ENCODE measurements at places on chromosomes 12 and 14.

- no peak for DNase-seq
These were observed 131.9 kb downstream of the HMGA2 start for GRCh38 chr12:65956056-65956738.

GRCh38 chr14:46451800-46452199, 199.8 kb downstream of the RPL10L start:
- no peak for DNase-seq

- DNase-seq: no peak
These were observed 7.9 kb downstream of the MAPK1IP1L start for GRCh38 chr14:55059333-55059732.

DNA sequence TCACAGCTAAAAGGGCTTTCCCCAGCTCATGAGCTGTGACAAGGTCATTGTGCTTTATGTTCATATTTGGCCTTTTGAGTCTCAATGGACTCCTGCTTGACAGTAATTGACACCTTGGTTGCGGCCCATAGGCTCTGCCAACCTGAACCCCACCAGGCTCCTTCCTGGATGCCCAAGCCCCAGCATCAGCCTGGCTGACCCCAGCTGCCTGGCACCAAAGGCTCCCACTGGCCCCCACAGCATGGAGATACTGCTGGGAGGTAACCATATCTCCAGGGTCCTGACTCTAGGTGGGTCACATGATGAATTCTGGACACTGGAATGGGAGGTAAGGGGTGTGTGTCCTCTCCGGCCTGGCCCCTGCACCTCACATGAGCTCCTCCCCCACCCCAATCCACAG, 50.2 kb downstream of the CLMN start:
- no peak for DNase-seq

Data from astrocyte of the spinal cord (primary cell).